ENCODE measurements at places on chromosomes 12 and 14.

DNA sequence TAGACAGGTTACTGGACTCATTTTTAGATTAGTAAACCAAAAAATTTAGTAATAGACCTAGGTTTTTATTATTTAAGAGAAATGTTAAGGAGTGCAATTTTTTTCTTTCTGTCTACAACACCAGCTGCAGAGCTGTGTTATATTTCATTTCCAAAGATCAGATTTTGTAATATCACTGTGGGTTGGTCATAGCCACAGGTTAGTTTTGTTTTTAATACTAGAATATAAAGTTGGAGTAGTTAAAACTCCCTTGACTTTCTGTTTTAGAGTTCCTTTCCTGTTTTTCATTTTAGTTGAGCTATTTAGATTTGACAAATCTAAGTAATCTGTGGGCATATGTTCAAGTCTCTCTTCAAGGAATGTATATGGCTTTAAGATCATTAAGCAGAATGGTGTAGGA, 30.7 kb upstream of the GARIN2 start:
- no peak for DNase-seq

- no peak for DNase-seq
Observed at GRCh38 chr12:15485466-15485865, 163.2 kb downstream of the PTPRO start.

DNA sequence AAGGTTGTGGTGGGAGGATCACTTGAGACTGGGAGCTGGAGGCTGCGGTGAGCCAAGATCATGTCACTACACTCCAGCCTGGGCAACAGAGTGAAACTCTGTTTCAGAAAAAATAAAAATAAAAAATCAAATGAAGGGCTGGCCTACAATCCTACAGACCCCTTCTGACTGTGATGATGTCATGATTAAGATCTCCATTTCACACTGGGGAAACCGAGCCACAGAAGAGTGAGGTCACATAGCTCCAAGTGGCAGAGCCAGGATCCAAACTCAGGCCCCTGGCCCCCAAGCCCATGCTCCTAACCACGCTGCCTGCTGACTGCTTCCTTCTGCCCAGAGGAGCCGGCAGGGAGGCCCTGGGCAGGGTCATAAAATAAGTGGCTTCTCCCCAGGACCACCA, 258.0 kb upstream of the FKBP4 start:
- no peak for DNase-seq

DNA sequence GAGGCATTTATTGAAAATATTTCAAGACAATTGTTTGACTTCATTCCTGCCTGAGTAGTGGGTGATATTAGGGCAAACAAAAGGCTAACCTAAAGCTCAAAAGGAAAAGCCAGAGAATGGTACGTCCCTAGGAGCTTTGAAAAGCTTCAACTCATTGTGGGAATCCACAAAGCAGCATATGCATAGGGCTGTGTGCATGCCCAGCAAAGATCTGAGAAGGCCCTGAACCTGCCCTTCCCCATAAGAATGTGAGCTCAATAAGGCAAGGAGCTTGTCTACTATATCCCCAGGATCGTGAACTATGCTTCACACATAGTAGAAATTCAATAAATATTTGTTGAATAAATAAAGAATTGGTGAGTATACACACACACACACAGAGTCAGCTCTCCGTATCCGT, 19.1 kb upstream of the RAD52 start:
- DNase-seq, result no peak

- DNase-seq, result no peak
Observed at GRCh38 chr12:26845057-26845666, 12.2 kb upstream of the ITPR2 start.

- DNase-seq, result no peak
Observed at GRCh38 chr12:5586201-5586600, 154.3 kb downstream of the NTF3 start.

GRCh38 chr12:53982648-53983567, 2.0 kb upstream of the HOXC10 start:
- no peak for DNase-seq

- DNase-seq, result no peak
Observed at GRCh38 chr14:93737634-93738033, 50.7 kb downstream of the PRIMA1 start.

GRCh38 chr14:75196468-75196867, 20.1 kb upstream of the TMED10 start:
- no peak for DNase-seq

DNA sequence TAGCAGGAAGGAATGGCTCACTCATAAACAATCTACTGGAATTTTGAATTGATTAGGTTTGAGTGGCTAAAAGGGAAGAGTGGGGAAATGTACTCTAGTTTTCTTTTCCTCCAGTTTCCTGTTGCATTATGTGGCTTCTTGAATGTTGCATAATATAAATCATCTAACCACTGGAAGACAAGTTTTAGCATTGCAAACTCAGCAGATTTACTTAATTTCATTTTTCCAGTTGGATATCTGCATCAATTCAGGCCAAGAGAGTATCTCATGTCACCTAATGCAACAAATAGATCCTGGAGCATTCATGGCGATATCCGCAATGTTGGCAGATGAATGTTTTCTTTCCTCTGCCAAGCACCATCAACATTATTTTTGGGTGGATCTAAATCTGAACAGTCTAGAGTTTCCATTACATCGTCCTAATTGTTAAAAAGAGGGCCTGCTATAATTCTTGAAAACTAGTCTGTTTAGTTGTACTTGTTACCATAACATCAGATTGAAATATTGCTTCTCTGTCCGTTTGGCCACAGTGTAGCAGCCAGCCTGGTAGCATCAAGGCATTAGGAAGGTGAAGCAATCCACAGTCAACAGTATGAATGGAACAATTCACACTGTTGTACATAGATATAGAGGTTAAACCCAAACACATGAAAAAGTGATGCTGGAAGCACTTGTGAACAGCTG, 544.2 kb downstream of the ETNK1 start:
- no peak for DNase-seq

GRCh38 chr14:52153939-52154338, 85.1 kb upstream of the NID2 start:
- DNase-seq, result no peak

GRCh38 chr14:27605282-27605681, 1007.4 kb upstream of the NOVA1 start:
- DNase-seq, result no peak

DNA sequence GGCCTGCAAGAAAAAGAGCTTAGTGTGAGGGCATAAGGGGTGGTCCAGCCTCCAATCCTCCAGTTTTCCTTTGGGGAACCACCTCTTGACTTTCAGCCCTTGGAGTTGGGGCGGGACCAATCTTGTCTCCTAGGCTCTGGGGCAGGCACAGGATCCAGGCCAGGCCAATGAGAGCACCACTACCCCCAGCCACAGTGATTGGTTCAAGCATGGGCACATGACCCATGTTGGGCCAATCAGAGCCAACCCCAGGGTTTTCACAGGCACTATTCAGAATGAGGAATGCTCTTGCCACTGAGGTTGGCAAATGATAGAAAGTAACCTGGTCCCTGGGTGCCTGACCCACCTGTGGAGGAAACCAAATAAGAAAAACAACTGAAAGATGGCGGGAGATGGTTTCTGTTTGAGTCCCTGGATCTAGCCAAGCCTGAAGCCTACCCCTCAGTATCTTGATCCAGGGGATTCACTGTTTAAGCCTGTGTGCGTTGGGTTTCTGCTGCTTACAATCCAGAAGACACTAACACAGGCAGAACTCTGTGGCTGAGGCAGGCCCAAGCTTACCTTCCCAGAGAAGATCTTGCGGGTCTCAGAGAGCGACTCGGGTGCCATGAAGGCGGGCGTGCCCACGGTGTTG, 42.9 kb downstream of the P2RX4 start:
- no peak for DNase-seq

GRCh38 chr12:57745485-57745881, 644 bp downstream of the TSPAN31 start:
- DNase-seq, result no peak

GRCh38 chr12:12592930-12593329, 18.7 kb upstream of the CREBL2 start:
- DNase-seq, result no peak

DNA sequence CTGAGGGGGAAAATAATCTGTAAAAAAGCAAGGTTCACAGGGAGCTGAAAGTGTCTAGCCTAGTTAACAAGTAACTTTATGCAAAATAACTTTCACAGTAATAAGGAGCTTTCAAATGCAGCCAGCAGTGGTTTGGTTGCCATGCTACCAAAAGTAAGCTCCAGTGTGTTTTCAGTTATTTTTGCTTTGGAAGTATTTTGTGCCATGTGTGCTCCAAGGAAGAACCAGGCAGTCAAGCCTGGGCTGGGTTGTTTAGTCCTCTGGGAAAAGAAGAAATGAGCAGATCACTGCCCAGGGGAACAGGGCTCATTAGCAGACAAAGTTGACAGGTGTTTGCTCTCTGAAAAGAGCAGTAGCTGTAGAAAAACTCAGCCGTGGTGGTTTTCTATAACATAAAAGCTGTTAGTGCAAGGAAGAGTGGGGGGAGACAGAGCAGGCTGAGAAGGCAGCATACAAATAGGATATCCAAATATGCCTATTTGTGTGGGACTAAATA, 92.8 kb upstream of the TMTC2 start:
- no peak for DNase-seq

- no peak for DNase-seq
Observed at GRCh38 chr12:115437061-115437567, 753.1 kb upstream of the TBX3 start.

- DNase-seq, result no peak
Observed at GRCh38 chr14:69716478-69717187, 50.3 kb upstream of the SRSF5 start.

GRCh38 chr12:71799106-71799505, 40.5 kb upstream of the TBC1D15 start:
- no peak for DNase-seq

DNA sequence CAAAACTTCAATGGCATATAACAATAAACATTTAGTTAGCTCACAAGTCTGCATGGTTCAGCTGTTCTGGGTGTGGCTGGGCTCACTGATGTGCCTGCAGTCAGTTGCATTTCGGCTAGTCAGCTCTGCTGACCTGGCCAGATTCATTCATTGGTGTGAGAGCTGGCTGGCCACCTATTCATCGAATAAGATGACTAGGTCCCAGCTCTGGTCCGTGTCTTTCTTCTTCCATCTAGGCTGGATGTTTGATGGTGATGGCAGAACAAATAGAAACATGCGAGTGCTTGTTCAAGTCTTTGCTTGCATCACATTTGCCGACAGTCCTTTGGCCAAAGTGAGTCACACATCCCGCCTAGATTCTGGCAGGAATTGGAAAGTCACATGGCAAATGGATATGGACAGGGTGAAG, 203.3 kb upstream of the CRY1 start:
- DNase-seq, result no peak

DNA sequence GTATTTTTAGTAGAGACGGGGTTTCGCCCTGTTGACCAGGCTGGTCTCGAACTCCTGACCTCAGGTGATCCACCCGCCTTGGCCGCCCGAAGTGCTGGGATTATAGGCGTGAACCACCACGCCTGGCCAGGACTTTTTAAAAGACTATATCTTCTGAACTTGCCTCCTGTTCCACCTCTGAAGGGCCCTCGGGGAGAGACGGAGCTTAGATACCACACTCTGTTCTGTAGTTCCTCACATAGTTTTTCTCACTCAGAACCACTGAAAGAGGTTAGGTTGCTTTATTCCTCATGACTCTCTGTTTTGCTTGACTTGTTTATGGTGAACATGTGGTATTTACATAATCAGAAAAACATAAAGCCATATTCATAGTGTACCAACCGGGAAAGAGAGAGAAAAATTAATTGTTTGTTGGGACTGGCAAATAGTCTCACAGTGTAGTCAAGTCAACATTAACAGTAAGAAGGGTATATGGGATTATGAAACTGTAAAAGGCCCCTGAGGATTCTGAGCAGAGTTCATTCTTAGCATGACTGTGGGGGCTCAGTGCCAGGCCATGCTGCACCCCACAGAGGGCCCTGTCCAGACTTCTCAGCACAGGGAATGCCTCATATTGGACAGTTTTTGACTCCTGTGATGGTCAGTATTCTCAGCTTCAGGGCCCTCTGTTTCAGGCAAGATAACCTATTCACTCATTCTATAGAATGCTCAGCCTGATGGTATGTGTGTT, 342.3 kb downstream of the ZFP36L1 start:
- DNase-seq, result no peak

- no peak for DNase-seq
Observed at GRCh38 chr12:78392918-78393317, 471.7 kb upstream of the SYT1 start.

- peak; percentile 78 for DNase-seq
Observed at GRCh38 chr14:87149583-87150354, 843.2 kb downstream of the GALC start.

DNA sequence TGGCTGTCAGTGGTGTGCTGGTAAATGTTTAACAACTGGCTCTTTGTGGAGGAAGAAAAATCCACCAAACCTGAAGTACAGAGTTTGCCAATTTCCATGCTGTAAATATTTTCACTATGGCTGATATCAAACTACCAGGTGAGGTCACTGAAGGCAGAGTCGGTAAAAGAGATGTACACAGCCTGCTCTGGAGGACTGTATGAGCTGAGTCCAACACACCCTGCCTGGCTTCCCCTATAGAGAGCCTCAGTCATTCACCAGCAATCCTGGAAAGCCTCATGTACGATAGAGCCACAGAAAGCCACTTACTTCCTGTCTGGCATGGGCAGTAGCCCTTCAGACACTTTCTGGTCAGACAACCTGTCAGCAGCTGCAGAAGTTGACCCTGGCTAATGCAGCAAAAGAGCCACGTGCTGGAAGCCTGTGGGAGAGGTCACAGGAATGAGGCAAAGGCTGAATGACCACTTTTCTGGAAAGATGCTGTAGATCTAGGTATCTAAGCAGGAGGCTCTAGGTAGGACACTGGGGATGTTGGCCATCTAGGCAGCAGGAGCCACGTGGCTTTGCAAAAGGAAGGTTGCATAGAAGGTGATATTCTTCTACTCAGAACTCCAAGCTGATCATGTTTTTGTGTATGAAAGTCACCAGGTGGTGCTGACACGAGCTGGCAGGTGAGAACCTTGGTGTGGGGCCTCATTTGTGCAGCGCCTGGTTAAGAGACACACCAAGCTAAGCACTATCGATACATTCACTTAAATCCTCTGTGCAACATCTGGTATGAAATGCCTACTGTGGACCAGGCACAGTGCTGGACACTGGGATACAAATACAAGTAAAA, 553.9 kb downstream of the VRK1 start:
- no peak for DNase-seq

GRCh38 chr12:6620137-6620884, 13.1 kb upstream of the CHD4 start:
- no peak for DNase-seq

- DNase-seq, result no peak
Observed at GRCh38 chr14:93347850-93348249, 868 bp downstream of the COX8C start.

GRCh38 chr12:117890644-117891043, 78.1 kb downstream of the KSR2 start:
- no peak for DNase-seq

DNA sequence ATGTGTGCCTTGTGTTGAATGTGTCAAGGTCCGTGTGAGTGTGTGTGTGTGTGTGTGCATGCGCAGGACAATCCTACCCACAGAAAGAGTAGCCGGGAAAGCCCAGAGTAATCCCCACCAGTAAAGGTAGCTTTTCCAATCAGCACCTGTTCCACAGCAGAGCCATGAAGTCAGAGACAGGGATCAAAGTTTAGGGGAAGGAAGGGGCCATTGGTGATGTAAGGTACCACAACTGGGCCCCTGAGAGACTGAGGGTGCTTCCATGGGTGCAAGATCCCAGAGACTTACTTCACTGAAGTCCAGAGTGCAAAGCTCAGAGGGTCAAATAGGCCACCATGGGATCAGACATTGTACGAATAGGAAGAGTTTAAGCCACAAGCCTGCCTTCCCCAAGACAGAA, 20.5 kb downstream of the OR10P1 start:
- no peak for DNase-seq
